CD4-positive, alpha-beta T cell treated with Interleukin-4 for 1 hour (primary cell): ENCODE measurements at places on chromosomes 7 and 10.

GRCh38 chr10:92756201-92757065 is 66.7 kb downstream of the HHEX start:
- DNase-seq: no peak

DNA sequence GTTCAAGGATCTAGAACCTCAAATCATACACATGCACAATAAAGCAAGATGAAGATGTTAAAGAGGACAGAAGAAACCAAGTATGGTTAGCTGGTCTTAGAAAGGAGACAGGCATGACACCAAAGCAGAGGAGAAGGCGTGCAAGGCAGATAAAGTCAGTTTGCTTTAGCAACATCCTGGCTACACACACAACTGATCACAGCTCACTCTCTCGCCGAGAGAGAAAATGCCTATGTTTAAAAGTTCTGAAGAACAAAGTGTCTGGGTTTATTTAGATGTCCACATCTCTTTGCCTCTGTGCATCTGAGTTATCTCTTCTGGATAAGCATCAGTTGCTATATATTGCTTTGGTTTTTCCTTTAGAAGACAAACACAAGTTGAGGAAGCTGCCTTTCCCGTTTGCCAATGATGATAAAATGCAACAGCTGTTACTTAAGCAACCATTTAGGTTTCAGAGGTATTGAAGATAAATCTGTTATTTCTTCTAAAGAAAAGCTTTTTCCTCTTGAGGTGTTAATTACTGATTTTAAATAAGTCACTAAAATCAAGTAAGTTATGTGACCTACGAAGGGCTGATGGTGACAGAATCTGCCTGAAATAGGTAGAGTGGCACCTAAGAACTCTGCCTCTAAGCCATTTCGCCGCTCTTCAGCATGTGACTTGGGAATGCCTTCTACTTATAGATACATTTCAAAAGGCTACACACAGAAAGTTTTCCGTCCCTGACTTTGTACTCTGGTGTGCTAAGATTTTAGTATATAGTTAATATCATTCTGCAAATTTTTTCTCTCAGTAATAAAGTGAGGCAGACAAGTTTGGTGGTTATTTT is 146.2 kb upstream of the ASAH2 start:
- no peak for DNase-seq

DNA sequence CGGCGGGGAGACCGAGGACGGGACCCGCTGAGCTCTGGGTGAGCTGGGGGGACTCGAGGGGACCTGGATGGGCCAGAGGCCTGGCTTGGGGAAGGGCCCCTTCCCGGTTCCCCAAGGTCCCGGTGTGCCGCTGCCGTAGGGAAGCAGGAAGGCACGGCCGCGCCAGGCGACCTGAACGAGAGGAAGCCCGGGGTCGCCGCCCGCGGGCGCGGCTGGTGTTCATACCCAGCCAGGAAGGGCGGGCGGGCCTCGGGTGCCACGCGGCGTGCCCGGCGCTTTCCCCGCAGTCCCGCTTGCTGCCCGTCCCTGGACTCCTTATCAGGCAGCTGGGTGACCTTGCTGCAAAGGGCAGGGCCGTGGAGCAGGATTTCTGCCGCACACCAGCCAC is 38.0 kb downstream of the ZNF777 start:
- no peak for DNase-seq

GRCh38 chr7:47373871-47374451 is 207.9 kb downstream of the TNS3 start:
- no peak for DNase-seq

GRCh38 chr10:86337121-86337601 is 29.4 kb downstream of the GRID1 start:
- no peak for DNase-seq

GRCh38 chr7:134442441-134443220 is 16.3 kb downstream of the AKR1B1 start:
- DNase-seq: no peak

DNA sequence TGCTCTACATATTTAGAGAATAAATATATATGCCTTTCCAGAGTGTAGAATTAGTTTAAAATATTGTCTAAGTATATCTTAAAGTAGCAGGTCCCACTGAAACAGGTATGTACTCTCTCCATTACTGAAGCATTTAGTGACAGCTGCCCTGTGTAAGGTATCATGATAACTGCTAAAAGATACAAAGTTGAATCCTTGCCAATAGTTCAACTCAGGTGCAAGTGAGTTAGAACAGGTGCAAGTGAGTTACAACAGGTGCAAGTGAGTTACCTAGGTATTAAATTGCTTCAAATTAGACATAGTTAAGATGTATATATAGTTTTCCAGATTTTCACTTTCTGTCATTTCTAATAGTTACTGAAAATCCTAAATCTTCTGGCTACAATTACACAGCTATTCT is 119.1 kb downstream of the CNOT4 start:
- no peak for DNase-seq

DNA sequence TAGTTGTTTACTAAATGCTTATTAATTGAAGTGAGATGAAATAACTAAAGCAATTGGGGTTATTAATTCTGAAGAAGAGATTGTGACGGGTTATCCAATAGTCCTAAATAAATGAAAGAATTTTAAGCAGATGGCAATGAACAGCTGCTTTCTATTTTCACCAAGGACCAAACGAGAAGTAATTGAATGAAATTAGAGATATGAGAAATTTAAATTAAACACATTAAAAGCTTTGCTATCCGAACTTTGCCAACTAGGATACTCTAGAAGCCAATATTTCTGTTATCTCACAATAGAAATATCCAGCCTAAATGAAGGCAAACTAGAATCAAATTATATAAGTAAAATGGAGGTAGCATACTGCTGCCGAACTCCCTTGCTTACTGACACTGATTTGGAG is 103.2 kb downstream of the GPR37 start:
- DNase-seq: no peak

GRCh38 chr10:24008164-24009091 is 200.5 kb upstream of the KIAA1217 start:
- no peak for DNase-seq

DNA sequence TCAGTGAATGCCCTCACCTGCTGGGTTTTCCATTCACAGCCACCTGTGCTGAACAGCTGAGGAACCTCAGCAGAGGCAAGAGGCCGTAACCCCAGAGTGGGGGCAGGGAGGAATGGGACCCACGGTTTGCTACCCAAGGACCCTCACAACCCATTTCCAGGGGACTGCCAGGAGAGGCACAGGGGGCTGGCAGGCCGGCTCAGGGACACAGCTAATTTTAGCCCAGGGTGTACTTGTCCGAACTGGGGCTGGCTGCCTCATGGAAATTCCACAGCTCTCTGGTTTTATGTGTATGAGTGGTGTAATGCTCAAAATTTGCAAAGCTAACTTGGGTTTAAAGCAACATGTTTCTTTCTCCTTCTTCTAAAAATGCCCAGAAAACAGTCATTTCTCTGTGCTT is 42.2 kb downstream of the MINDY4 start:
- no peak for DNase-seq

DNA sequence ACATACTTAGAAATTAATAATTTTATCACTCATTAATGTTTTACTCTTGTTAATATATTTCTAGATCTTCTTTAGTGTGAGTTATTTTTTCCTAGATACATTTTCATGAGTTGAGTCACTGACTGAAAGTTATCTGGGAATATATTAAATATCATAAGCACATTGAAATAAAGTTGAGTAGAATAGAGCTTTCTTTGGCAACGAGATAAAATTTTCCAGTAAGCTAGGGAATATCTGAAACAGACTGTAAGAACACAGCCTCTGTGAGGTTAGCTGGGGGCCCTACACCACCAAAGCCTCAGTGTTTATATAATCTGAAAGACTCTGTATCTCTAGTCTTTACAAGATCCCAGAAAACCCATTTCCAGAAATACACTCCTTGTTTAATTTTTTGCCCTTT is 347.8 kb upstream of the PLXDC2 start:
- no peak for DNase-seq

GRCh38 chr7:41809116-41809515 is 106.2 kb upstream of the INHBA start:
- no peak for DNase-seq

DNA sequence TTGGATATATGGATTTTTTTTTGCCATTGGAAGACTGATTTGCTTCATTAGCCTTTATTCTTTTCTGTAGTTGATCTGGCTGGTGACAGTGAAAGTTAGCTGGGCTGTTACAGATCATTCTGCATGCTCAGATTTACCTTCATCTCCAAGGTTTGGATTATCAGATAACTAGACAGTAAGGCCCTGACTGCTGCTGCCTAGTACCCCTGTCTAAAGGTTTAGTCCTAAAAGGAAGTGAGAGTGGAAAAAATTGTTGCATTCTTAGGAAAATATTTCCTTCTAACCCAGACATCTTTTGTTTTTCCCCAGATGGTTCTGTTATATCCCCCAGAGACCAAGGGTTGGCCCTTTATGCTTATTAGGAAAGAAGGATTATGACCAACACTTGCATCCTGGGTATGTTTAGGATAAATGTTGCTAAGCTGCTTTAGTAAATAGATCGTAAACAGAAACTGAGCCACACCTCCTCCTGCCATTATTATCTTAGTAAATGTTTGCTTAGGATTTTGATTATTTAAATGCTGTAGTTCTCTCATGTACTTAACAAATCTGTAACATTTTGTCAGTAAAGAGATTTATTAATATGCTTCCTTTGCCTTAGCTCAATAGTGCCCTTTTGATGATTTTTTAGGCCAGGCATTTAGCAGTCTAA is 44.4 kb downstream of the MCU start:
- no peak for DNase-seq

DNA sequence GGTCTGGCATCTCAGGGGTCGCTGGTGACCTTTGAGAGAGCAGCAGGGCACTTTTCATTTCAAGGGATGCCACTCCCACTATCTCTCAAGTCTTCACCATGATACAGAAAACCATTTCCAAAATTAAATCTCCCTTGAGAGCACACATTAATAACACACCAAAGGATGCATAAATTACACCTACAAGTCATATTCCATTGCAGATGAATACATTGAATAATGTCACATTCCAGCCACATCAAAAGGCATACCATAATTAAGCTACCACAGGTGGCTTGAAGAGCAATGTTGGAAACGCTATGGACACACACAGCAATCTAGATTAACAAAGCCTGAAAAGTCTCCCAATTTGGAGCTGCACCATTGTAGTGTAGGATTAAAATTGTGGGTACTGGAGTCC is 353.3 kb upstream of the ZMIZ1 start:
- no peak for DNase-seq

DNA sequence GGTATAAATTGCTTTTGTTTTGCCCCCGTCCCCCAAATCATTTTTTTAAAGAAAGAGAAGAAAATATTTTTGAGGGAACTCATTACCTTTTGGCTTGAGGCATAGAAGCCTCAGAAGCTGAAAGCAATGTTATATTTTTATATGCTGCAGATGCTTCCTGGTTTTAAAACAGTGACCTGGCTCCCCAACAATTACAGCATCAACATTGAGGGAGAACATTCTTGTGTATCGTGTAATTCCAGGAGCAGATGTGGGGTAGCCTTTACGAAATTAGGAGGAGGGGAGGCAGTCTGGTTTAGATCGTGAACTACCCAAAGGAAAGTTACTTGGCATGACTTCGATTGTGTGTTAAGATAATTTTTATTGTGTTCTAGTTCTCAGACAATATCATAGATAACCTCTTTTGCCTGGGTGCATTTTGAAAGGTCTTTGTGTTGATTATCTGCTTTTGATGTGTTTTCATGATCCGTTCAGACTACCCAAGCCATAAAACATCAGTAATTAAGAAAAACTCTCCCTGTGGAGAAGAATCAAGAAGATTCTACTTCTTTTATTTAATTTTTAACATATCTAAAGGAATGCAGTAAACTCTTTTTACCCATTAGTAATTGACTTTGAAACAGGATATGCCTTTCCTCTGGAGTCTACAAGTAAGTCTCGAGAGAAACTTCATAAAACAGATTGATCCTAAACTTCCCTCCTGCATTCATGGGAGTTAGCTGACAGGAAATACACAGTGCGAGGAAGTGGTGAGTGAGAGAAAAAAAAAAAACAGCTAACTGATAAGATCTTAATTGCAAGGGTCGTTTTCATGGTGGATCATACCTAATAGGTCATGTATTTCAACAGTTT is 141.4 kb downstream of the KIAA1217 start:
- no peak for DNase-seq

- DNase-seq: no peak
Observed at GRCh38 chr10:48487244-48487643, 117.6 kb downstream of the ARHGAP22 start.

- no peak for DNase-seq
Observed at GRCh38 chr10:119084896-119085295, 4.3 kb upstream of the EIF3A start.

DNA sequence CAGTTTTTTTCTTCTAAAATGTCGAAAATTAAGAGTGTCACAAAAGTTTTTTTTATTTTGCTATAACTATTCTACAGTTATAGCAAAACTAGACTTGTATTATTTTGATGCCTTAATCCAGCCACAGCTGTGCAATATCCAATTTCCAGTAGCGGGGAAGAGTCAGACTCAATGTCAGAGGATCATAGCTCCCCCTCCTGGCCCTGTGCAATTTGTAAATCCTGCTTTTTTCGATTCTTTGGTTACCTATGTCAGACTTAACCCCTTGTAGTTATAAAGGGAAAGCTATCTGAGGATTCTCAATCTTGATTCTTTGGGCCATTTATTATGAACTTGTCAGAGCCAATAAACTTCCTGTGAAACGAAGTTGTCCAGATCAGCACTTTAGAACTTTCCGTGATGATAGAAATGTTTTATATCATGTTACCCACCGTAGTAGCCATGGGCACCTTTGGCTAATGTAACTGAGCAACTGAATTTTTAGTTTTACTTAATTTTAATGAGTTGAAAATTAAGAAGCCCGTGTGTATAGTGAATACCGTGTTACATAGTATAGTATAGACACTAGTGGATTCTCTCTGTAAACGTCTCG is 87.7 kb upstream of the PRKCQ start:
- DNase-seq: peak; percentile 49

- DNase-seq: no peak
Observed at GRCh38 chr10:88221010-88221973, 357.9 kb downstream of the PTEN start.

DNA sequence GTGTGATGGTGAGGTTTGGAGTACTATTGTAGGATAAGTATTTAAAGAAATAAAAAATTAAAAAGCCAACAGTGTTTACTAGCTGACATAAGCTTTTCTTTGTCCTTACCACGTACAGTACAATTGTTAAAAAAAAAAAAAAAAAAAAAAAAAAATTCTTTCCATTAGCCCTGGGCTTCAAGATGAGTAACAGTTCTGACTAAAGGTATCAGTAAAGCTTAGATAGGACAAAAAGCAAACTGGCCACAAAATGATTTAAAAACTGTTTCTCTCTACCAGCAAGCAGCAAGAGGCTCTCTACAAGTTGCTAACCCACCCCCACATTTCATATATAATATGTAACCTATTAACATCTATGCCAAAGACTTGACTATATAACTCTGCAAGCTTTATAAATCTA is 17.5 kb downstream of the HYCC1 start:
- DNase-seq: no peak

GRCh38 chr7:127755521-127755920 is 103.5 kb downstream of the SND1 start:
- no peak for DNase-seq

GRCh38 chr7:78794101-78794500 is 659.4 kb downstream of the MAGI2 start:
- no peak for DNase-seq

GRCh38 chr7:140557809-140558518 is 78.7 kb upstream of the MKRN1 start:
- no peak for DNase-seq

- peak; percentile 15 for DNase-seq
Observed at GRCh38 chr7:93196336-93196735, 29.9 kb downstream of the HEPACAM2 start.

GRCh38 chr10:132229834-132230556 is 43.2 kb downstream of the DPYSL4 start:
- DNase-seq: peak; percentile 28

- DNase-seq: no peak
Observed at GRCh38 chr10:64173826-64174225, 652.6 kb downstream of the REEP3 start.
